ENCODE measurements at places on chromosomes 11 and 22.

GRCh38 chr11:44104481-44105294 is 9.2 kb downstream of the EXT2 start:
- no peak for DNase-seq

DNA sequence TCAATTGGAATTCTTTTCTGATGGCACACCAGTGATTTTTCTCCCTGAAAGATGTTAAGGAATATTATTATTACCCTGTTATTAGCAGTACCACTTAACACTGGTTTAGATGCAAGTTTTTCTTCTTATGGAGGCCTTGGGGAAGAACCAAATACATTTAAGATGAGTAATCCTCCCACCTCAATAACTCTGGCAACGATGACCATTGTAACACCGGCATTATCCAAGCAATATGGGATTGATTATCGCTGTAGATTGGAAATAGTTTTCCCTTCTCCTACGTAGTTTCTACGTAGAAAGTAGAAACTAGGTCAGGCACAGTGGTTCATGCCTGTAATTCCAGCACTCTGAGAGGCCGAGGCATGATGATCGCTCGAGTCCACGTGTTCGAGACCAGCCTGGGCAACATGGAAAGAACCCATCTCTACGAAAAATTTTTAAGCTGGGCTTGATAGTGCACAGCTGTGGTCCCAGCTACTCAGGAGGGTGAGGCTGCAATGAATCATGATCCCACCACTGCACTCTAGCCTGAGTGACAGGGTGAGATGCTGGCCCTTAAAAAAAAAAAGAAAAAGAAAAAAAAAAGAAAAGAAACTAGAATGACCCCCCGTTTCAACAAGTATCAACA is 45.5 kb downstream of the PACSIN2 start:
- no peak for DNase-seq

GRCh38 chr11:40273192-40273732 is 1186.2 kb downstream of the LRRC4C start:
- no peak for DNase-seq

DNA sequence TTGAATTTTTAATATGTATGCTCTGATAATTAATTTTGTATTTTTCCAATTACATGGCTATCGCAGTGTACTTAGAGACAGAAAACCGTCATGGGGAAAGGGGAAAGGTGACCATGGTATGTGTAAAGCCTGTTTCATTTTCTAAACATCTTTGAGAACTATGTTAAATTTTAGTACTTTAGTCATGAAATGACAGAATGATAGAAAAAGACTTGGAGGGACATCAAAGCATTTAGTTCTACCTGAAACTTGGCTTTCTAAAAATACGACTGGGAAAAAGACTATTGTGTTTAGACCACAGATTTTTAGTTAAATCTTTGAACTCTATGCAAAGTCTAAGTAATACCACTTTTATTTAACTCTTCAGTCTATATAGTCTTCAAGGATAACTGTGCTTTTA is 54.1 kb downstream of the MAML2 start:
- DNase-seq, result no peak

GRCh38 chr11:73559743-73560142 is 38.2 kb downstream of the FAM168A start:
- DNase-seq, result no peak

- DNase-seq, result no peak
Observed at GRCh38 chr11:73667891-73668290, 21.5 kb downstream of the PLEKHB1 start.

- DNase-seq, result peak; percentile 83
Observed at GRCh38 chr11:118911880-118912741, 13.6 kb downstream of the BCL9L start.

DNA sequence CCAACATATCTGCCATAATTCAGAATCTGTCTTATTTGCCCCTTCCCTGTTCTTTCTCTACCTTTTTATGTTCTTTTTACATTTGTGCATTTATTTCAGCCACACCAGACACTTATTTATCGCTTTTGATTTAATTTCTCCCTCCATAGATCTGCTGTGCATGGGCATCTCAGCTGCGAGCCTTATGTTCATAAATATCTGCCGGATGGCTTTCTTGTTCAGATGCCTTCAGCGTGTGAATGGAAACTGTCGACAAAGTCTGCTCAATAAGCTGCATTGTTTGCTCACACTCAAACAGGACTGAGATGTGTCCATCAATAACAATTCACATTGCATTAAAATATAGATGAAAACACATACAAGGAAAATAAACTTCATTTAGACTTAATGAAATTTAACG is 374.6 kb upstream of the FAT3 start:
- DNase-seq, result no peak

- no peak for DNase-seq
Observed at GRCh38 chr11:109734566-109734965, 312.6 kb downstream of the C11orf87 start.

- no peak for DNase-seq
Observed at GRCh38 chr11:106957030-106957482, 61.2 kb downstream of the GUCY1A2 start.

- no peak for DNase-seq
Observed at GRCh38 chr11:73270016-73270854, 1.9 kb upstream of the P2RY6 start.

- DNase-seq, result no peak
Observed at GRCh38 chr11:34140149-34140548, 34.7 kb downstream of the NAT10 start.

- no peak for DNase-seq
Observed at GRCh38 chr11:21037850-21038249, 368.5 kb downstream of the NELL1 start.

DNA sequence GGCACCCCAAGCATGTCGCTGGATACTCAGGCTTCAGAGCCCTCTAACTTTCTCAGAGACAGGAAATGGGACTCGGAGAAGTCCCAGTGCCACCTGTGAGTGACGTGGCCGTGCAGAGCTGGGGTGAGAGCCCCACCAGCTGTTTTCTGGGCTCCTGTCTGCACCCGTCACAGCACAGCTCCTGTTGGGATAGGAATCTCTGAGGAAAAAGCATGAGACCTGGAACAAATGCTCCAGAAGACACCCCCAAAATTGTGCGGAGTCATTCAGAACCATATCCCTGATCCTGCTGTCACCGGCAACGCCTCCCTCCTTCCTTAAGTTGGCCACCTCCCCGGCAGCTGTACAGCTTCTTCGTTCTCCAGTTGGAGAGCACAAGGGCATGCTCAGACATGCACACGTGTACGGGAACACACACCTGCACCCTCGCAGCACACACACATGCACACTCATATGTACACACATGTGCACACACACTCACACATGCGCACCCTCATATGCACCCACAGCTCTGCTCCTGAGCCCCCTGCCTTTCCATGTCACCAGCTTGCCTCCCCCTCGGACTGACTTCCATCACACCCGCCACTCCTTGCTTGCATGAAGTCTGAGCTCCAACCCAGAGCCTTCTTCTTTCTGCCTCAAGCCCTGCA is 1430.0 kb downstream of the BRD1 start:
- DNase-seq, result no peak

- DNase-seq, result no peak
Observed at GRCh38 chr11:95082576-95083001, 7.1 kb upstream of the ENDOD1 start.

GRCh38 chr11:9250139-9250582 is 15.0 kb downstream of the DENND5A start:
- no peak for DNase-seq

DNA sequence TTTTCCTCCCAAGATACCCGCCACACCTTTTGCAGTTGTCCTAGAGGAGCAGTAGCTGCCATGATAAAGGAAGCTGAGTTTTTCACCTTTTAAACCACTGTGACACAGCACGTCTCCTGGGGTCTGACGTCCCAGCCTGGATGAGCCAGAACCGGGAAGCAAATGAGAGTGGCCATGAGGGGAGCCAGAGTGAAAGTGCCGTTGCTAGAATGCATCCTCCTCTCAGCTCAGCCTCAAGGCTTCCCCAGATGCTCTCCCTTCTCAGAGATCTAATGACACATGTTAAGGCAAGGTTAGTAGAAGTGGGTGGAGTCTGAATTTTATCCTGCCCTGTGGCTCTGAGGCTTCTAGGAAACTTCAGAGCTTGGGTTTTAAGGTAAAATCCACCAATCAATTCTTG is 23.4 kb upstream of the HTR3A start:
- no peak for DNase-seq

DNA sequence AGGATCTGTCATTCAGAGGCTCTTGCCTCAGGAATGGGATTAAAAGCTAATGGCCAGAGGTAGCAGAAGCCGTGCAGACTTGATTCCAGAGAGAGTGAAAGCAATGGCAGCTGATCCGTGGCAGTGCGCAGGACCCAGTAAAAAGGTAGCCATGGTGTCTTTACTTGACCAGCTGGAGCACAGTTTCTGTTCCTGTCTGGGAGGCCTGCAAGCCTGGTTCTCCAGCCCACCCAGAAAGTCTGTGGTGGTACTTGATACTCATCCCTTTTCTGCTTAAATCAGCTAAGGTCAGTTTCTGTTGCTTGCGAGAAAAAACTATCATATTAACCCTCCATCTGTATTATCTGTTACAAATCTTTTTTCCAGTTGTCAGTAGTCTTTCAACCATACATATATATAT is 86.7 kb downstream of the RPS6KA4 start:
- no peak for DNase-seq

DNA sequence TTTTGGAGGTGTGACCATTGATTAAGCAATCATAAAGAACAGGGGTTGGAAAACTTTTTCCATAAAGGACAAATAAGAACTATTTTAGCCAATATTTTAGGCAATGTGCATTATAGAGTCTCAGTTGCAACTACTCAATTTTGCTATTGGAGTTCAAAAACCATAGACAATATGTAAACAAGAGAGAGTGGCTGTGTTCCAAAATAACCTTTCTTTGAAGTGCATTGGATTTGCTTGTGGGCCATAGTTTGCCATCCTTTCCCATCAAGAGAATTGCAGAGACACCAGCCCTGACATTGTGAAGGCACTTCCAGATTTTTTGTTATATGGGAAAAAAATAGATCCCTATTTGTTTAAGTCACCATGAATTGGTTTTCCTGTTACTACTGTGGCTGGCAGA is 63.3 kb upstream of the LARGE1 start:
- DNase-seq, result no peak
